WTC11 (cell line): ENCODE measurements at places on chromosomes 13 and 19. TPM values are rescaled to one million over a fixed set of nuclear protein-coding genes. Genes with fewer than 3 reads are reported as not detected.
A peak's percentile ranks its signal among the peaks of the same experiment; 100 is the strongest.

The SULT2A1 gene
- total RNA-seq, result 0.18 to 0.32 TPM (median 0.31 TPM) in 3 replicates

The NLRP11 gene
- not detected in 3 replicates for total RNA-seq

The NLRP4 gene
- total RNA-seq, result not detected in 3 replicates

The SLC27A1 gene
- total RNA-seq, result 8.6 to 12.1 TPM (median 10.1 TPM) in 3 replicates

The ZNF526 gene
- total RNA-seq, result 16.1 to 18.3 TPM (median 16.4 TPM) in 3 replicates

The PDX1 gene
- total RNA-seq, result not detected in 3 replicates

The CATSPERD gene
- total RNA-seq, result 0.50 TPM in 1 of 3 replicates, not detected in the others

- DNase-seq, result no peak
These were observed 8.8 kb upstream of the RLN3 start for GRCh38 chr19:14019100-14019499.

DNA sequence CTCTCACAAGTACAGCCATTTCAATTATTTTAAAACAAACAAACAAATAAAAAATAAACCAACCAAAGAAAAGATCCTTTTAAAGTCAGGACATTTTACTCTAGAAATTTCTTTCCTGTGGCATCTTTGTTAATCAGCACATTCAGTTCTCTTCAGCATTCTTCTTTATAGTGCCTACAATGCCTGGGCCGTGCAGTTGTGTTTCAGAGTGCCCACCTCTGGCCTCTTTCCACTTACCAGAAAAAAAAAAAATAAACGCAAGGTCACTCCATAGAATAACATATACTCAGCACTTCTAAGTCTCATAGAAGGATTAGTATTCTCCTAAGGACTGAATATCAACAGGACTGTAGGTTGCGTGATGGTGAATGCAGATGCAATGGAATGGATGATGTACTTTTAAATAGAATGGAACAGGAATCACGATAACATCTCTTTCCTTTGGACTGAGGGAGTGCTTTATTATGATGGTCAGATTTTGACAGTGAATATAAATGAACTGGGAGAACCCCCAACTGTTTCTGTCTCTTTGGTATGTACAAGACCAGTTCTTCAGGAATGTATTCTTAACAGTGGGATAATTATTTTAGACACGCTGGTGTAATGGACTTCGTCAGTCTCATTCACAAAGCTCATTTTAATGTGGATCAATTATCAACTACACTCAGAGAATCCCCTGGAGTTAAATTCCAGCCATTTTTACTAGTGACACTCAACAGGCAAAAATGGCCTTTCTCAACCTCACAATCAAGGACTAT is 125.0 kb upstream of the NBEA start:
- DNase-seq, result no peak

DNA sequence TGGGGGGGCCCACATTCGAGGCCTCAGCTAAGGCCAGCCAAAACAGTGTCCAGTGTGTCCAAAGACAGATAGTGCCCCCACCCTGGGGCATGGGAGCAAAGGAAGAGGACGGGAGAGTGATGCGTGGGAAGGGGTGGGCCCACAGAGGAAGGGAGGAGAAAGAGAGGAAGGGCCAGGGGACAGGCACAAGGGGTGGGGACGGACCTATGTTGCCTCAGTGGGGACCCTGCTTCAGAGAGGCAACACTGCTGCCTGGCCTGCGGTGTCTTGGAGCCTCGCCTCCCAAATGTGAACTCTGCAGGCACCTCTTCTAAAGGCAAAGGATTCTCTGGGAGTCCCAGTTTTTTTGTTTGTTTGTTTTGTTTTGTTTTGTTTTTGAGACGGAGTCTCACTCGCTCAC is 230.2 kb upstream of the MAB21L1 start:
- DNase-seq, result no peak

DNA sequence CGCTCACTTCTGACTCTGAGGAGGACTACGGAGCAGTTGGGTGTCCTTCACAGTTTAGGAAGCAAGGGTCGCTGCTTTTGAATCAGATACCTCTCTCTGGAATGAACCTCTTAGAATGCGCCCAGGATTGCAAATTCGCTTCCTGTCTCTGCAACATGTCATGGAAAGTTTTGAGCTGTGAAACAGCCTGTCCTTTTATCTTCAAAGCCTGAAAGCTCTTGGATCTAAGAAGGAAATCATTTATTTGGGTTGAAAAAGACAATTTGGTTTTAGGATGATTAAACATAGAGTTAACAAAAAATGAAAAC is 134.1 kb downstream of the KATNAL1 start:
- DNase-seq, result no peak

DNA sequence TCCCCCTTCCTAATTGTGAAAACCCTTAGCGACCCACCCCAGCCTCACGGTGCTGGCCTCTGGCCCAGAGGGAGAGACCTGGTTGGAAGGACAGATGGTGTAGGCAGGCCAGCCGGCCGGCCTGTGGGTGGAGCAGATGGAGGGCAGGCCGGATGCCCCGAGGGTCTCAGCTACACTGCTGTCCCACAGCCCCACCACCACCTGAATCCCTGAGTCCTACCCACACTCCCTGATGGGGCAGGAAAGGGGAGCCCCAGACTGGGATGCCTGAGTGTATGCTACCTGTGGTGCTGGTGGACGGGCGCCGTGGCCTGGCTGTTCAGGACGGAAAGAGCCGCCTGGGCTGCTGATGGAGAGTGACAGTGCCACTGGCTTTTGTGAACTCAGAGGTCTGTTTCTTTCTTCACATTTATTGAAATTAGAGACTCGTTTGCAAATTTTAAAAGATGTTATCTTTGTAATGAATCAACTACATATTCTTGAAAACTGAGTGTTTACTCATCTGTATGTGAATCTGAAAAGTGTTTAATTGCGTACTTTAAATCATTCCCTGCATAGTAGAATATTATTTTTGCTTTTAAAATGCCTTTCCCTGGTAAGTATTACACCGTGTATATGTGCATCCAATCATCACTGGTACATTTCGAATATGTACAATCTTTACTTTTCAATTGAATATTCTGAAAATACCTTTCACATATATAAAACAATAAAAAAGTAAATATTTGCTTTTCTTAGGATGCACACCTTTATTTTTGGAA is 35.7 kb downstream of the TFDP1 start:
- no peak for DNase-seq

- no peak for DNase-seq
These were observed 73.8 kb upstream of the FAM216B start for GRCh38 chr13:42707586-42707985.

DNA sequence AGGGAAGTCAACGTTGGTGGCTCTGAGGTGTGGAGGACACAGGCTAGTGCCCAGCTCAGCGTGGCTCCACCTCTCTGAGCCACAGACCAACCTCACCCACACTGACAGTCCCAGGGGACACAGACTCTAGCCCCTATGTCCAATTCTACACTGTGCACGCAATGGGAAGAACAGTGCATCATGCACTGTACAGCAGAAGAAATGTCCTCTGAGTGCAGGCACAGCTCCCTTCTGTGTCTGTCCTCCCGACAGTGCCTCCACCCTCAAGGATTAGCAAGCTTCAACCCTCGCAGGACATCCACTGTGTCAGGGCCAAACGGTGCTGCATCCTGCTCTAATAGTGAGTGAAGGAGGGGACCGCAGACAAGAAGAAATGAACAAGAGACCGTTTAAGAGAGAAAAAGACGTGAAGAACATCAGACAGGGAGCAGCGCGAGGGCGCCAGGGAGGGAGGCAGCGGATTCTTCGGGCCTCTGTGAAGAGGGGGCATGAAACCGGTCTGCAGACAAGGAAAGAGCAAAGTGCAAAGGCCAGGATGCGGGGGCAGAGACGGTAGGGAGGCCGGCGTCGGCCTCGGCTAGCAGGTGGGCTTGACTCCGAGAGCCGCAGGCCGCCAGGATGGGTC is 681 bp downstream of the ZNF837 start:
- no peak for DNase-seq

DNA sequence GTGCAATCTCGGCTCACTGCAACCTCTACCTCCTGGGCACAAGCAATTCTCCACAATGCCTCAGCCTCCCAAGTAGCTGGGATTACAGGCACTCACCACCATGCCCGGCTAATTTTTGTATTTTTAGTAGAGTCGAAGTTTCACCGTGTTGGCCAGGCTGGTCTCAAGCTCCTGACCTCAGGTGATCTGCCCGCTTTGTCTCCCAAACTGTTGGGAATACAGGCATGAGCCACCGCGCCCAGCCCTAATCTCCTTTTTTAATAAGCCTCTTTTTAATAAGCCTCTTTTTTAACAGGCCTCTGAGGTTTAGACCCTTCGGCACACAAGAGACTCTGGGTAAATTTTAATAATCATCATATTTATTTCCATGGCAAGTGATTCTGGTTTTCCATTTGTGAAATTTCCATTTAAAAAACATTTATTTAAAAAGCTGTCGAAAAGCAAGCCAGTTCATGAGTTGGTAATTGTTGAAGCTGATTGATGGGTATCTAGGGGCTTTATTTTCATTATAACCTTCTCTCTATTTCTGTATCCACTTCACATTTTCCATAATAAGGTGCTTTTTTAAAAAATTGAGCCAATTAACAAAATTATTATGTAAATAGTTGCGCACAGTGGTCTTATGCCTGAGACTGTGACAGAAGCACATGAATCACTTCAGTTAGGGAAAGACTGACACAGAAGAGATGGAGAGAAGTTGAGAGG is 11.8 kb downstream of the POU2F2 start:
- no peak for DNase-seq

DNA sequence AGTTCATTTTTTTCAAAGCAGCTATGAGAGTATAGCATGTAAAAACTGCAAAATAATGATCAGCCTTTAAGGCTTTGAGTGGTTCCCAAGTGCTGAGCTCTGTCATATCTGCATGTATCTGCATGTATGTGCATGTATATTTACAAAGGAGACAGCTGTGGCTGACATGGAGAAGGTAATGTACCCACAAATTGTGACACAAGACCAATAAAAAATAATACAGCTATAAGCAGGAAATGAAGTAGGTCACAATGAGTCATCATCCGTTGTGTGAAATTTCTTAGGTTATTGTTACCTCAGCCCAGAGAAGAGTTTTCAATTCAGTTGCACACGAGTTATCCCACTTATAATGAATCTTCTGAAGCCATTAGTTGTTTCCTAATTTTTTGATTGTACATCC is 60.9 kb upstream of the MED4 start:
- DNase-seq, result no peak

GRCh38 chr19:55319785-55320184 is 5.4 kb downstream of the TMEM150B start:
- peak; percentile 93 for DNase-seq

DNA sequence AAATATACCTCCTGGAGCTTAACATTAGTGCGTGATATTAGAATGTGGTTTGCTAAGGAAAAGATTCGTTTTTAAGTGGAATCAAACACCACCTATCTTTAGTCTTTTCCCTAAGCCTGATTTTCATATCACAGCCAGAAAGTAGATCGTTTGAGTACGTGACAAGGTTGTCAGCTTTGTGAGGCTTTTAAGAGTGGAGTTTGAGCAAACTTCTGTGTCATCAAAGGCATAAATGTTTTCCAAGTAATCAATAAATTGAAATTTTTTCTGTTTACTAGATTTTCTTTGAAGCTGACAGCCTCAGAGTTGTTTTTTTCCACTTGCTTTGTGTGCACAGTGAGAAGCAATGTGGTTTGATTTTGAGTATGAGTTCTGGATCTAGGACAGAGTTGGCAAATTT is 6.5 kb upstream of the ZNF331 start:
- DNase-seq, result no peak

GRCh38 chr13:103568314-103568713 is 502.1 kb upstream of the SLC10A2 start:
- no peak for DNase-seq

GRCh38 chr13:21595546-21595822 is 8.5 kb downstream of the MICU2 start:
- no peak for DNase-seq

GRCh38 chr13:52837850-52838249 is 10.6 kb downstream of the PCDH8 start:
- no peak for DNase-seq

DNA sequence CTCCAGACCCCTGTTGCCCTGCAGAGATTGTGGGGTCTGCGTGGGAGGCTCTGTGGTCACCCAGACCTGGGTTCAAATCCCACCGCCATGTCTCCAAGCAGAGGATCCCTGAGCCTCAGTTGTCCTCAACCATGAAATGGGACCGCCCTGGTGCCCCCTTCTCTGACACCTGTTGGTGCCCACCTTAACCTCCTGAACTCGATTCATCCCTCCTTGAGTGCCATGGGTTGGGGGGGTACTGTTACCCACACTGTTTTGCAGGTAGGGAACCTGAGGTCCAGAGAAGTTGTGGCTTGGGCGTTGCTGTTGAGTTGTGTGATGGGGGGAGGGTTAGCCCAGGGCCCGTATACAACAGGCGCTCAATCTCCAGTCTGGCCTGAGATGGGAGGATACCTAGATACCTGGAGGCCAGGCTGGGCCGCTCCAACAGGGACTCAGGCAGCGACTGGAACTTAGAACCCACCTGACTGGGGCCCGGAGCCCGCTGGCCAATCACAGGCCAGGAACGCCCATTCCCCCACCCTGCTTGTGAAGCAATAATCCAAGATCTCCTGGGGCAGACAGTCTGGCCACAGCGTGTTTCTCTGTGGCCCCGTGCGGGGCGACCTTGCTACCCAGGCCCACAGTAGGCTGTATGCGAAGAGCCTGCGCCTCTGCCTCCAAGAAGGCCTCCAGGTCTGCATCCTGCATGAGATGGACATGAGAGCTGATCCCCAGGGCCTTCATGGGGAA is 2.8 kb downstream of the ARID3A start:
- DNase-seq, result peak; percentile 55

- peak; percentile 60 for DNase-seq
These were observed 33.2 kb upstream of the CASP14 start for GRCh38 chr19:15015946-15016542.

DNA sequence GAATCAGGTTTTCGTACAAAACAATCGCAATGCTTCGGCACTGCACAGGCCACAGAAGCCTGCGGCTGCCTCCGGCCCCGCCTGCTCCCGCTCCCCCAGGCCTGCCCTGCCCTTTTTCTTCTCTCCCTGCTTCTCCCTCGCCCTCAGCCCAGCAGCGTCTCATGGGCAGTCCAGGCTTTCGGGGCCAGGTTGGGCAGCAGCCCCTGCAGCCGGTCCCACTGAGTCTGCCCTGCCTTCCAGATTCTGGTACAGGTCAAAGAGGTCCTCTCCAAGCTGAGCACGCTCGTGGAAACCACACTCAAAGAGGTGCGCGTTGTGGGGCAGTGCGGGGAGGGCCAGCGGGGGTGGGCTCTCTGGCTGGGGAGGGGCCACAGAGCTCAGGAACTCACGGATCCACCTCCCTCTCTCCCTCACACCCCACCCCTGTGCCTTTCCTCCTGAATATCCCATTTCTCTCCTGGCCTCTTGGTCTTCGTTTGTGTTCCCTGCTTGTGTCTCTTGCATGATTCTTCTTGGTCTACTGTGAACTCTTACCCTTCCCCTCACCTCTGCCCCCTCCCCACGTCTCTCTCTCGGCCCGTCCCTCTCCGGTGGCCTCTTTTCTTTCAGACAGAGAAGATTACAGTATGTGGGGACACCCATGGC is 30.1 kb downstream of the CCDC8 start:
- DNase-seq, result no peak

- no peak for DNase-seq
These were observed 116.3 kb downstream of the RAB20 start for GRCh38 chr13:110445183-110445582.
